ENCODE measurements at places on chromosomes 3 and 15.
A peak's percentile ranks its signal among the peaks of the same experiment; 100 is the strongest.

DNA sequence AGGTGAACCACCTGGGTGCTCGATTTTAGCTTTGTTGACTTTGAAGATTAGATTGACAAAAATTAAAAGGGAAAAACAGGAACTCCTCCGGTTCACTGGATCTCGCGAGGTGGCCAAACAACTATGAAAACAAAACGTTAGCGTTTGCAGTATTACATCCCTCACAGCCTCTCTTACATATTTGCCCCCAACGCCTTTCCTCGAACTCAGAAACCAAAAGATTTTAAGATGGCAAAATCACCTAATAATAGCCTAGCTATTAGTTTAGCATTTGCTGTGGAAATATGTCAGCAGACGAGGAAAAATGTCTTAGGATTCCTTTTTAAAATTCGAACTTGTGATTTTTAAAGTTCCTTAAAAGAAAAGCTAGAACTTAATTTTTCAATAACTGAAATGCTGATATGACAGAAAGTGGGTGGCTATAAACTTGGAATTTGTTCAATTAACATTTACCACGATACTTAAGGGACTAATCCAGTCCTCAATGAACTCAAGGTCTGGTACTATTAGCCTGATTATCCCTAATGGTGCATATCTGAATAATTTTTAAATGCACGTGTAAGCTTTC is 491 bp upstream of the SENP7 start:
- no peak for DNase-seq

DNA sequence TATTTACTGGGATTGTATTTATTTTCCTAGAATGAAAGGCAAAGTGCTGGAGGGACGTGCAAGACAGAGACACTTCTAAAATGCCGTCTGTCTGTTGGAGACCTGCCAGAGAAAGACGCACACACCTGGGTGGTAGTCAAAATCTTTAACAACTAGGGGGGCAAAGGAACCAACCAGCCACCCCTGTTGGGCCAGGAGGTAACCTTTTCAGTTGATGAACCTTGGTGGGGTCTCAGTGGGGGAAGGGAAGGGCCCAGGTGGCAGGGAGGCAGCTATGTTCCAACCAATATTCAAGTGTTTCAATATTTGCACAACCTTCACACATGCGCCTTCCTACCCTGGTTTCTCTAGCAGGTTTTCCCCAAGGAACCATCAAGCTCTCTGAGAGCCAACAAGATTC is 99.0 kb downstream of the MEGF11 start:
- no peak for DNase-seq

DNA sequence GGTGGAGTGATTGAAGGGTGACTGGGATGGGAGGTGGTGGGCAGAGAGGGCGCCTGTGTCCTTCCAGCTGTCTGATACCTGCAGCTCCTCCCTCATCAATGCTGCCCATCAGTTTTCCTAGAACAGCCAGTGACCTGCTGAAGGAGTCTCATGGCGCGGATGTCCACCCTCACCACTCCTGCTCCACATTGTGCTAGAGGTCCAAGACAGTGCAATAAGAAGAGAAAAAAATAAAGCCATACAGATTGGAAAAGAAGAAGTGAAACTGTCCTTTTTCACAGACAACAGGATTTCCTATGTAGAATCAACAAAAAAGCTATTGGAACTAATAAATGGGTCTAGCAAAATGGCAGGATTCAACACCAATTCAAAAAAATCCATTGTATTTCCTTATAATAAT is 7.4 kb downstream of the ZDHHC19 start:
- no peak for DNase-seq

DNA sequence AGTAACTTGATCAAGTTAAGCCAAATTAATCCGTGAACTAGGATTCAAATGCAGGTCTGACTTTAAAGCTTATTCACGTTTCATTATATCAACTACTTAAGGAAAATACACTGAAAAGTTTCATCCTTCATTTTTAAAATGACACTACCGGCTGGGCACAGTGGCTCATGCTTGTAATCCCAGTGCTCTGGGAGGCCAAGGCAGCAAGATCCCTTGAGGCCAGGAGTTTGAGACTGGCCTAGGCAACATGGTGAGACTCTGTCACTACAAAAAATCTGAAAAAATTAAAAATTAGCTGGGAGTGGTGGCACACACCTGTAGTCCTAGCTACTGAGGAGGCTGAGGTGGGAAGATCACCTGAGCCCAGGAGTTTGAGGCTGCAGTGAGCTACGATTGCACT is 3.7 kb downstream of the RUBCN start:
- DNase-seq: no peak

- DNase-seq: no peak
Measured at GRCh38 chr15:68303134-68303533, 25.6 kb downstream of the FEM1B start.

DNA sequence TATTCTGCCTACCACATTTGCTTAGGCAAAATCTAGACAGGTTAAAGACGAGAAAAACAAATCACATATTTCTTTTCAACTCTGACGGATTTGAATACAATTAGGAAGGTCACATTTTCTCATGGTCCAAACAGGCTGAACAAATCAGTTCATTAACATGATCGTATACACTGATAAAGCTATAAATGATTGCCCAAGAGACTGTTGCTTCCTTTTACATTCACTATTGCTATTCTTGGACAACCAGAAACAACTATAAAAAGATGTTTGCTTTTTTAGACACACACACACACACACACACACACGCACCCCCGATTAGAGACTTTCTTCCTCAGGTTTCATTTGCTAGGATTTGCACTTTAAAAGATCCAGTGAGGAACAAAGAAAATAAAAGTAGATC is 122.3 kb upstream of the BHLHE40 start:
- no peak for DNase-seq

GRCh38 chr3:172145031-172145686 is 105.8 kb downstream of the FNDC3B start:
- DNase-seq: no peak

DNA sequence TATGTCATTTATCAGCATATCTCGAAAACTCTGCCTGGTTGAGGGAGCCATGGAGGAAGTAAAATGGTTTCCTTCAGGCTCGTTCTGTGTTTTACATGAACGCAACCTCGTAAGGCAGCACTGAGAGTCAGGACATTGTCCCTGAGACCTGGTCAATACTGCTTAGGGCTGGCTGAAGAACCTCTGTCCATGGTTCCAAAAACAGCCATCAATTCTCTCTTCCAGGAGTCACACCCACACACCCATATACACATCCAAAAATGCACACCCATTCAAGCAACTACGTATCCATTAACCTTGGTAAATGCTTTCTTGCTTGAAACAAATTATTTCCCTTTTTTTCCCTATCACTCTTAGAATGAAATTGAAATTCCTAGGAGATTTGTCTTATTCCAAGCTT is 91.0 kb upstream of the CHL1 start:
- DNase-seq: no peak

- peak; percentile 49 for DNase-seq
Measured at GRCh38 chr3:8972639-8973038, 9.4 kb upstream of the RAD18 start.

- peak; percentile 74 for DNase-seq
Measured at GRCh38 chr3:133948131-133948810, 52.6 kb upstream of the RAB6B start.

- no peak for DNase-seq
Measured at GRCh38 chr15:40545457-40545856, 19.4 kb downstream of the CCDC32 start.

GRCh38 chr15:80875568-80876347 is 96.6 kb downstream of the CEMIP start:
- no peak for DNase-seq

DNA sequence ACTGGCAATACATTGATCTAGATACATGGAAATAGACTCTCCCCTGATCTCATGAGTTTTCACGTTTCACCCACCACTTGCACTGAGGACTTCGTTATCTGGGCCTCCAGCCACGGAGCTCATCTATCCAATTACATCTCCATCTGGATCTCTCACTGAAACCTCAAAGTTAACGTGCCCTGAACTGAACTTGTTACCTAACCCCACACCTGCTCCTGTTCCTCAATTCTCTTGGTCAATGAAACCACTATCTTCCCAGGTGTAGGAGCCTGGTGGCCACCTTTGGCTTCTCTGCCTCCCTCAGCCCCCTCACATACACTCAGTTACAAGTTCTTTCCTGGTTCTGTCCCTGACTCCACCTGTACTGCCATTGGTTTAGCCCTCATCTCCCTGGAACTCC is 9.7 kb downstream of the DGKG start:
- no peak for DNase-seq

GRCh38 chr3:189269365-189269764 is 97.6 kb downstream of the TPRG1 start:
- DNase-seq: peak; percentile 57

DNA sequence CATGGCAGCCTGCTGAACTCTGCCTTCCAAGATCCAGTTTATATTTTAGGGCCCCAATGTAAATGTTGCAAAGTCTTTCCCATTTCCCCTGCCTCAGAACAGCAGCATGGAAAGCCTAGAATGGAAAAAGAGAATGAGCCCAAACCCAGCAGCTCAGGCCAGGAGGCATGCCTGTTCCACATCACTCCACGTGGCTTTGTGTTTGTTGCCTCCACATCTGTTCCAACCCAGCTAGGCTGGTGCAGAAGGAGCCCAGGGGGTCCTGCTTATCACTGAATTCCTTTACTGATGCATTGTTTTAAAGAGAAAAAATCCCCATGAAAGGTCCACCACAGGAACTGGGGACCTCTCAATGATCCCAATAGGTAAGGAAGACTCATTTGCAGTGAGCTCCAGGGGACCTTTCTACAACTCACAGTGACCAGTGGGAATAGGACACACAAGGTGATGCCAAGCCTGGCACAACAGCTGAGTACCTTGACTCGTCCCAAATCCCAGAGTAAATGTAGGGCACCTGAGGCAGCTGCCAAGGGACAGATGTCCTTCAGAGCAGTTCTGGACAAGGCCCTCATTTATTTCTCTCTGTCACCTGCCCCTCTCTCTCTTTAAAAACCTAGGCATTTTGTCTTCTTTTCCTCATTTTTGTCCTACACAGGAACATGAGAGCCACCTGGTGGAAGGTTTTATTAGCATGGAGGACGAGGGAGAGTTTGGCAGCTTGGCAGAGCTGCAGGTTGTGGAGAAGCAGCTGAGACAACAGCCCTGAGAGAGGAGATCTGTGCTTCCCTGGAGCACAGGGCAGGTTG is 41.7 kb upstream of the ADAMTS17 start:
- no peak for DNase-seq

GRCh38 chr3:115420086-115420485 is 203.2 kb upstream of the GAP43 start:
- DNase-seq: no peak

DNA sequence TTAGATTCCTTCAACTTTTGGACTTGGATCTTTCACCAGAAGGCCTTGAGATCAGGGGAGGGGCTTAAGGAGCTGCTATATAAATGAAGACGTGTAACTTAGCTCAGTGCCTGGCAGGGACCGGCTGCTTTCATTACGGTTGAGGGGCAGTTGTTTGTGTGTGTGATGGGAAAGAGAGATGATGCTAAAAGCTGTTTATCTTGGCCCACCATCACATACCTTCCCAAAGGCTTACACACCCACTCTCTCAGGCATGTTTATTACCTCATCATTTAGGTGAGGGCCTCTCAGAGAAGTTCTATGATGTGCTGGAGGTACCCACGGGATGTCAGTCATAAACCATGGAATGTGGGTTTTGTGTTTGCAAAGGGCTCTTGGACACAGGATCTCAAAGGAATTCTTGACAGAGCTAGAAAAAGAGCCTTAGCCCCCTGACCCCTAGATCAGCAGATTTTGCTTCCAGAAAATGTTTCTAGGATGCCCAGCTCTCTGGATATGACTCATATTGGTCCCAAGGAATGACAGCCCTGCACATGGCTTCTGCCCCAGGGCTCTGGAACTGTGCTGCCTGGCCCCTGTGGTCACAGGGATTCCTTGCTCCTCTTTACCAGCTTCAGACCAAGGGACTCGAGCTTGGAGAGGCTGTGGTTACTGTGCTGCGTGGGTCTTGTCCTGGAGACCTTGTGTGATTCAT is 15.9 kb upstream of the SMAD3 start:
- peak; percentile 77 for DNase-seq

DNA sequence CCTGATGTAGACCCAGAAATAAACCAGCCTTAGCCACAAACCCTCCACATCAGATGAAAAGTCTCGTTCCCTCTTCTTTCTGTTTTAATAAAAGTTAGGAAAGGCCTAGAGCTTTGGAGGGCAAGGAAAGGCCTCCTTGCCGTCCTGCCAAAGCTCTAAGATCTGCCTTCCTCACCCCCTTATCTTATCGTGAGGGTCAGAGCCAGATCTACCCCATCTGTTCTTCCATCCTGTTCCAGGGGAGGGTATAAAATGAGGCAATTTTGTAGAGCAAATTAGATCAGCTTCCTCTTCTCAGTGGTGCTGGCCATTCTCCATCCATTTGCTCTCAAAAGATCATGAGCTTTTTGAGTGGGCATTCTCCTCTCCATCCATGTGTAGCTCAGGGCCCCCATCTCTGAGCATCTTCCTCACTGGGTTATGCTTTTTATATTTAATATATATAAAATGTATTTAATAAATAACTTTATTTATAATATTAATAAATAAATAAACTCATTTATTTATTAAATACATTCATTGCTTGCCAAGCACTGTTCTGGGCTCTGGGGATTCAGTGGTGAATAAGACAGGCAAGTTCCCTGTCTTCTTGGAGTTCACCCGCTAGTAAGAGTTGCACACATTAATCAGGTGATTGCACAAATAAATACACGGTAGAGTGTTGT is 2.0 kb upstream of the SLC24A1 start:
- DNase-seq: no peak

DNA sequence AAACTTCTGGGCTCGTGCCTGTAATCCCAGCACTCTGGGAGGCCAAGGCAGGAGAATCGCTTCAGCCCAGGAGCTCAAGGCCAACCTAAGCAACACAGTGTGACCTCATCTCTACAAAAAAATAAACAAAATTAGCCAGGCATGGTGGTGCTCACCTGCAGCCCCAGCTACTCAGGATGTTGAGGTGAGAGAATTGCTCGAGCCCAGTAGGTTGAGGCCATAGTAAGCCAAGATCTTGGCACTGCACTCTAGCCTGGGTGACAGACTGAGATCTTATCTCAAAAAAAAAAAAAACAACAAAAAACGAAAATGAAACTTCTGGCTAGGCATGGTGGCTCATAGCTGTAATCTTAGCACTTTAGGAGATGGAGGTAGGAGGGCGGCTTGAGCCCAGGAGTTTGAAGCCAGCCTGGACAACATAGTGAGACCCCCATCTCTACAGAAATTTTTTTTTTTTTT is 53.7 kb downstream of the PIK3CB start:
- DNase-seq: no peak

GRCh38 chr3:177438596-177439220 is 241.4 kb upstream of the TBL1XR1 start:
- no peak for DNase-seq

- DNase-seq: no peak
Measured at GRCh38 chr15:51856714-51857380, 27.4 kb downstream of the TMOD3 start.
